Cardiac ventricle fibroblast (primary cell): ENCODE measurements at places on chromosomes 16 and 17. TPM values are rescaled to one million over a fixed set of nuclear protein-coding genes. Genes with fewer than 3 reads are reported as not detected.

HCRT gene
- total RNA-seq, result not detected in 2 replicates

CD300A gene
- not detected in 2 replicates for total RNA-seq

TBC1D3I gene
- total RNA-seq, result not detected in 2 replicates

CACNG1 gene
- not detected in 2 replicates for total RNA-seq

DHRS7C gene
- total RNA-seq, result not detected in 2 replicates

EPX gene
- total RNA-seq, result not detected in 2 replicates

CCDC78 gene
- 0.10 and 1.3 TPM in 2 replicates for total RNA-seq

ATF7IP2 gene
- total RNA-seq, result 1.4 and 1.5 TPM in 2 replicates

ZFP3 gene
- 1.00 and 2.2 TPM in 2 replicates for total RNA-seq

KRT9 gene
- total RNA-seq, result not detected in 2 replicates

ASB16 gene
- not detected in 2 replicates for total RNA-seq

CACNG5 gene
- not detected in 2 replicates for total RNA-seq
